GM10248 (cell line): ENCODE measurements at places on chromosomes 12 and 14.

DNA sequence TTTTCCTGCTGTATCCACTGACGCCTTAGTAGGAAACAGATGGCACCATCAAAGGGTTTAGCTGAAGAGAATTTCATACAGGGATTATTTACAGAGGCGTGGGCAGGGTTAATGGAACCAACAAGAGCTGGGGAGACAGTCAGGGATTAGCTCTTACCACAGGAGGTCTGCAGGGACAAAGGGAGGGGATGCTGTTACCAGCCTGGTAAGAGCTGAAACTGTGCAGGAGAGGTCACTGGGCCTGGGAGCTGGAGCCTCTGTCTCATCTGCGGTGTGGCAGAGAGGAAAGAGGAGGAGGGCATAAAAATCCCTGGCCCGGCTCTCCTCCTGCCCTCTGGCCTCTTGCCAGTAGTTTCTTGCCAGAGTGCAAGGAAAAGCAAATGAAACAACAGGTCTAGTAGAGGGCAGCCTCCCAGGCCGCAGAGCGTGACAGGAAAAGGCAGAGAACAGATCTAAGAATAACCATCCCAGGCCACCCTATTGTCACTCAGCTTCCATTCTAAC, 18.9 kb upstream of the POC1B start:
- DNase-seq: no peak

DNA sequence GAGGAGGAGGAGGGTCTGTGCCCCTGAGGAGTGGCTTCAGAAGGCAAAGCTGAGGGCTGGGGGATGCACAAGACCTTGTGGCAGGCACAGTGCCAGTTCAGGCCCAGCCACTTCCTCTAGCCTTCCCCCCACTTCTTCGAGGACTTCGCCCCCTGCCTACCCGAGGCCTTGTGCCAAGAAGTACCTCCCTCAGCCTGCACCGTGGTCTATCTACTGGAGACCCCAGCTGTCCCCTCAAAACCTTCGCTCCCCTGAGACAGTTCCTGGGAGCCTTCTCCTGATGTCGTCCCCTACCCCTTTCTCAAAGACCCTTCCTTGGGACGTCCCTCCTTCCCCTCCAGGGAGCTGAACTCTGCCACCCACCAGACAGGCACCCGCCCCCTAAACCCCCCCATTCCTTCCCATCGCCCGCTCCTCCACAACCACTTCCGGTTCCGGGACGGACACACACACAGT, 604 bp downstream of the ZNF384 start:
- DNase-seq: no peak

DNA sequence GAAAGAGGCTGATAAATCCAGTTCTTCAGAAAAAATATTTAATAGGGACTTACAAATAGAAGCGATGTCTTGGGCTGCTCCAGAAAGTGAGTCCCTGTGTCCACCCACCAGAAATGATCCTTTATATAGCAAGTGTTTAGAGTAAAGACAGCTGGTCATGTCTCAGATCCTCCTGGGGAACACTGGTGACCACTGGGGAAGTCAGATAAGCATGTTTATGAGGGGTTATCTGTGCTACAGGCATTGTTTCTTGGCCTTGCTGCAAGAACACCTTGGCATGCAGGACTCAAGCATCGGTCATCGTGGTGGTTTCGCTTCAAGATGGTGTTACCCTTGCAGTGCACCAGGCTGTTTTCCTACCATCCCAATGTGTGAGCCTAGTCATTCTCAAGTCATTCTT, 27.2 kb downstream of the CPM start:
- no peak for DNase-seq

DNA sequence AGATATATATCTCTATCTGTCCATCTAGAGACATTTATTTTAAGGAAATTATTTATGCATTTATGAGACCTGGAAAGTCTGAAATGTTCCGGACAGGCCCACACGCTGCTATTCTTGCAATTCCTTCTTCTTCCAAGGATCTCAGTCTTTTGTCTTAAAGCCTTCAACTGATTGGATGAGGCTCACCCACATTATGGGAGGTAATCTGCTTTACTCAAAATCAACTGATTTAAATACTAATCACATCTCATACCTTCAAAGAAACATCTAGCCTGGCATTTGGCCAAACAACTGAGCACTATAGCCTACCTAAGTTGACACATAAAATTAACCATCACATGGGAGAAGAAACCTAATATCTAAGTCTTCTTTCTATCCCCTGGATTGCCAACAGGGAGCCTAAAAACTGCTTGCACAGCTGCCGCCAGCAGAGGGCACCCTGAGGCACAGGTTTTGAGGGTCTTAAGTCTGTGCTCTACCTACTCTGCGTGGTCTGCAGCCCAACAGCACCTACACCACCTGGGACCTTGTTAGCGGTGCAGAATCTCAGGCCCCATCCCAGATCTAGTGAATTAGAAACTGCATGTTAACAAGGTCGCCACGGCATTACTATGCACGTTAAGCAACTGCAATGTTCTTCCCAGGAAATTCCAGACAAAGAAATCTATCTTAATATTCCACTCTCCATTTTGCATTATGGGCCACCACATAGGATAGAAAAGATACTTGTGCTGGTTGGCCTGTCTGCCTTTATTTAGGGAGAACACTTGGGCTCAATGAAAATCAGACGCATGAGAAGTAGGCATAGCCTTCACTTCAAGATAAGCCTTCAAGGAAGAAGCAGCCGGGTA, 249.7 kb downstream of the FOXG1 start:
- DNase-seq: no peak

GRCh38 chr14:23518709-23519108, 32.9 kb downstream of the ZFHX2 start:
- DNase-seq: no peak

DNA sequence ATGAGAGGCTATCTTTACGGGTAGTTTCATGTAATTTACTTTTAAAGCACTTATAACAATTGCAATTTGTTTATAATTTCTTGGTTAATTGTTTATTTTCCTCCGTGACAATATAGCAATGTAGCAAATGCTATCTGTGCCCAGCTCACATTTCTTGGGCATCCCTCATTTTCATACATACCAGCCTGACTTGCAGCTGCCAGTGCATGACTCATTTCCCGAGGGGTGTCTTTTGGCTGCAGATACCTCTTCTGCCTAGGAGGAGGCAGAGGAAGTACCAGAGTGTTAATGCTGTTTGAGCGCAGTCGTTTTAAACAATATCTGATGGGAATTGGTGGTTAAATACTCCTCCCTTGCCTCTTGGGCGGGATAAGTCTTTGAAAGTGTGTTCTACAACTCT, 104.2 kb upstream of the ABCD2 start:
- no peak for DNase-seq

- DNase-seq: no peak
Measured at GRCh38 chr14:88660056-88660455, 97.2 kb downstream of the ZC3H14 start.

DNA sequence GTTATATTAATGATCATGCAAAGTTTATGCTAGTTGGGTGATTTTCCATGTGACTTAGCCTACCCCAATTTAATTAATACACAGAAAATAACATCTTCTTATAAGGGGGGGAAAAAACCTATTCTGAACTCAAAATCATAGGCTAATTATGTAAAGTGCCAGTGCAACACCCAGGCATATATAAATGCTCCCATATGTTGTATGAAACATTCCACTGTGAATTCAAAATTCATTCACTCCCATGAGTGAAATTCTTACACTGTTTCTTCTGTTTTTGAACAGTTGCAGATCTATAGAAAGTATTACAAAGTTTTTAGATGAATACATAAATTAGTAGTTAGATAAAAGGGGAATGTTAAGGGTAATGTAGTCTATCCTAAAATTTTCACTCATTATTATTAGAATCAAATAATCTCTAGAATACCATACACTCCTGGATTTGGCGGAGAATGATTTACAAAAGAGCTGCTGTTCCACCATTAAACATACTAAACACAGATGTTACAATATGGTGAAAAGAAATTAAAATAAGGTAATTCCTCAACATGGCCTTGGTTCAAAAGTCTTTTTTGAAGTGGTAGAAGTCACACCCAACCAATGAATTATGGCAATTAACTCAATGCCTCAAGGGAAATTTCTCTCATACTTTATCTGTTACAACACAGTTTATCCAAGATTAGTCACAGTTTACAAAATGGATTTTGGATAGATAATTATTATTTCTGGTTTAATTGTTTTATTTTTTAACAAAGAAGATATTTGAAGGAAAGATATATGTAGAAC, 454.1 kb upstream of the FLRT2 start:
- no peak for DNase-seq
